ENCODE measurements at places on chromosomes 1 and 21. TPM values are rescaled to one million over a fixed set of nuclear protein-coding genes. Genes with fewer than 3 reads are reported as not detected.

Gene MPL
- not detected for polyA plus RNA-seq

Gene TNFRSF1B
- 0.36 TPM for polyA plus RNA-seq

Gene APOBEC4
- polyA plus RNA-seq: not detected

Gene ALPL
- polyA plus RNA-seq: 1.3 TPM

Gene PTBP2
- polyA plus RNA-seq: 9.8 TPM

Gene CELA3A
- not detected for polyA plus RNA-seq

Data from SK-N-SH (cell line).